ENCODE measurements at places on chromosomes 11 and 22. TPM values are rescaled to one million over a fixed set of nuclear protein-coding genes. Genes with fewer than 3 reads are reported as not detected.

OR8H3 gene
- not detected for total RNA-seq

GRCh38 chr22:40957601-40958000 is 6.4 kb downstream of the RBX1 start:
- H3K36me3 ChIP-seq = peaks cover 67% of the 10 kb centered on the region
- no peak for DNase-seq
- peaks cover 8% of the 10 kb centered on the region for H3K4me1 ChIP-seq

- peaks cover 15% of the 10 kb centered on the region for H3K4me1 ChIP-seq
- DNase-seq = no peak
- H3K4me3 ChIP-seq = no peak overlapping the region
- peaks cover 12% of the 10 kb centered on the region for H3K36me3 ChIP-seq
- no peaks in the 10 kb centered on the region for H3K27me3 ChIP-seq
Observed at GRCh38 chr22:20022978-20023613, 2.2 kb downstream of the TANGO2 start.

DNA sequence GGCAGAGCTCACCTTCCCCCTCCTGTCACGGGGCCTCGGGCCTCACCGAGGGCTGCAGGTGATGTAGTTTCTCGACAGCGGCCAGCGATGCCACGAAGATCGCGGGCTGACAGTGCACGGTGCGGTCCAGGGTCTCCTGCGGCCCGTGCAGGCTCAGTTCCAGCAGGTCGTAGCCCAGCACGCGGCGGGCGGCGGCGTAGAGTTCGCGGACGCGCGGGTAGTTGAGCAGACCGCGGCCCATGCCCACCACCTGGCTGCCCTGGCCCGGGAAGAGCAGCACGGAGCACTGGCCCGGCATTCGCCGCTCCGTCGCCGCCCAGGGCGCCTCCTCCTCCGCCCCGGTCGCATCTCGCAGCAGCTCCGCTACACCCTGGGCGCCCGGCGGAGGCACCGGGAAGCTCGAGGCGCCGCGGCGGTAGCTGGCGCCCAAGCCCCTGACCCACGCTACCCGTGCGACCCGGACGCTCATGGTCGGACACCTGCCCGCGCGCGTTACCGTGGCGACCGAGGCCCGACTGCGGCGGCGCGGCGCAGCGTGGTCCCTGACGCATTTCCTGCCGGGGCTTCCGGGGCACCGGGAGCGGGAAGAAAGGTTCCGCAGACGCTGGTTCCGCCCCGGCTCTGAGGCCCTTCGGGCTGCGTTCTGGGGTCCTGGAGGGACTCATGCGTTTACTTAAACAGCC is at the start of gene MCAT:
TSS of gene MCAT (minus strand) at position 519 of the 683 bp plus-strand sequence. CDS start at position 469, 50 bp downstream.
- no peaks in the 10 kb centered on the region for H3K4me1 ChIP-seq
- peak; percentile 65 for DNase-seq
- peak within 1 kb of the TSS; percentile 35 for H3K27ac ChIP-seq
- peaks cover 34% of the 10 kb centered on the region for H3K36me3 ChIP-seq

APLNR gene
- not detected for total RNA-seq

- no peak overlapping the region for H3K4me3 ChIP-seq
- H3K36me3 ChIP-seq = no peaks in the 10 kb centered on the region
- H3K4me1 ChIP-seq = no peaks in the 10 kb centered on the region
- no peak overlapping the region for H3K27ac ChIP-seq
- H3K27me3 ChIP-seq = no peaks in the 10 kb centered on the region
Observed at GRCh38 chr11:21480240-21480639, 712.6 kb upstream of the ANO5 start.

- peaks cover 40% of the 10 kb centered on the region for H3K4me1 ChIP-seq
- no peak overlapping the region for H3K4me3 ChIP-seq
- no peaks in the 10 kb centered on the region for H3K27me3 ChIP-seq
- no peak overlapping the region for H3K27ac ChIP-seq
Observed at GRCh38 chr11:35990170-35990569, 46.3 kb downstream of the LDLRAD3 start.

OR52E8 gene
- not detected for total RNA-seq

All from MCF 10A (cell line).